Smooth muscle cell of the coronary artery (primary cell): ENCODE measurements at places on chromosomes 12 and 14. TPM values are rescaled to one million over a fixed set of nuclear protein-coding genes. Genes with fewer than 3 reads are reported as not detected.

RNASE3 gene
- total RNA-seq, result not detected in 2 replicates

GALC gene
- 26.7 and 35.6 TPM in 2 replicates for total RNA-seq

CLMN gene
- total RNA-seq, result 0.15 and 0.23 TPM in 2 replicates

MYF6 gene
- not detected in 2 replicates for total RNA-seq

LIMA1 gene
- 67.9 and 161 TPM in 2 replicates for total RNA-seq

LUM gene
- 89.5 and 115 TPM in 2 replicates for total RNA-seq
